Anterior cingulate cortex (tissue), 58 donors: ENCODE measurements at places on chromosomes 7 and 10.

- DNase-seq: no peak
Observed at GRCh38 chr10:1411956-1412355, 325.4 kb downstream of the ADARB2 start.

DNA sequence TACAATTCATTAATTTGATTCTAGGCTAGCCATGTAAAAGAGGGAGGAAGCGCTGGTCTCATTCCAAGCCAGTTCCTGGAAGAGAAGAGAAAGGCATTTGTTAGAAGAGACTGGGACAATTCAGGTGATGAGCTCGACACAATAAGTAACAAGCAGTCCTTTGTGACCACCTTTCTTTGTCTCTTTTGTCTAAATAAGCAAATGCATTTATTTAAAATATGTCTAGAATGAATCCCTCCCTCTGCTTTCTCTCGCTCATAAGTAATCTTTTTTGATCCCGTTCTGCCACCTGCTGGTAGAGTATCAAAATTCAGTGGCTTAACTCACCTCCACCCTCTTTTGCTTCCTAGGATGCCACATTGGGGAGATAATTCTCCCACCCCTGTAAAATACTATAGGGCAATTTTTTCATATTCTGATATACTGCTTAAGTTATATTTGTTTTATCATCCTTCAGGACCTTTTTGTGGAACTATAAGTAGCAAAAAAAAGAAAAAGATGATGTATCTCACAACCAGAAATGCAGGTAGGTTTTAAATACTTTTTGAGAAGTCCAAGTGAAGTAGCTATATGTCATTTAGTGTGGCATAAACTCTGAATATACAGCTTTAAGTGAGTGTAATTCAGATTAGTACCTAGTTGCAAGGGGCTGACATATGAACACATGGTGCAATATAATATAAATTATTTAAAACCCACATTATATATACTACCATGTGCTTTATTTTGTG lies 91.5 kb downstream of the GSDME start:
- DNase-seq: no peak

GRCh38 chr7:140475747-140476333 lies 3.5 kb downstream of the MKRN1 start:
- DNase-seq: no peak

GRCh38 chr10:22386503-22386902 lies 41.2 kb downstream of the SPAG6 start:
- DNase-seq: no peak

GRCh38 chr10:130454543-130455000 lies 318.4 kb downstream of the GLRX3 start:
- no peak for DNase-seq

DNA sequence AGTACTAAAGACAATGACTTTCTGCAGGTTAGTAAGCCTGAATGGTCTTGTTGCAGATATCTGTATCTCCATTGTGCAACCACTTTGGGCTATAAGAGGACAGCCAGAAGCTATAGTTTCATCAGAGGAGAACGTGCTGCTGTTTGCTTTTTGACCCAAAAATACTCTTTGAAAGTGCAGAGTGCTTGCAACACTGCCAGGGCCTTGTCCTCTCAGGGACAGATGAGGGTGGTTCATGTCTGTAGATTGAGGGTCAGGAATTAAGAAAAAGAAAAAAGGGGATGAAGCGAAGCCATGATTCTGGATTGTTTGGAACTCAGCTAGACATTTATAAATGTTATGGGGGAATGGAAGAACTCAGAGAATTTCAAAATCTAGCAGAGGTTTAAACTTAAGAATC lies 212.5 kb downstream of the SEC23IP start:
- DNase-seq: no peak
